ENCODE measurements at places on chromosomes 13 and 19.

GRCh38 chr13:26380930-26381329 lies 127.0 kb downstream of the CDK8 start:
- no peak for DNase-seq

DNA sequence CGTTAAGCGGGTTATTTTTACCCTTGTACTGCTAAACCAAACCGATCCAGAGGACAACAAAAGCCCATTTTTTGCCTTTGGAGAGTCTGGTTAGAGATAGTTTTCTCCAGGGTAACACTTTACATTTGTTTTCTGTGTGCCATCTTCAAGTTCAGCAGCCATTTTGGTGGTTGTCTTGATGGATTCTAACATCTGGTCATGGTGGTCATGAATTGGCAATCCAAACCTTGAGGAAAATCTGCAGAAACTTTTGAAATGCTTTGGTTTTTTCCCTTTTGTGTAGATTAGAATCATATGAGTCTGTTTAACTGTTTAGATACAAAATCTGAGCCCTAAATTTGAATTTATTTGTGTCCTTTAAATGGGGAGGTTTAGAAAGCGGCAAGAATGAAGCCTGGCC lies 16.6 kb downstream of the HNRNPM start:
- DNase-seq, result no peak

- no peak for DNase-seq
These were observed 12.9 kb upstream of the LYPD3 start for GRCh38 chr19:43478323-43478722.

DNA sequence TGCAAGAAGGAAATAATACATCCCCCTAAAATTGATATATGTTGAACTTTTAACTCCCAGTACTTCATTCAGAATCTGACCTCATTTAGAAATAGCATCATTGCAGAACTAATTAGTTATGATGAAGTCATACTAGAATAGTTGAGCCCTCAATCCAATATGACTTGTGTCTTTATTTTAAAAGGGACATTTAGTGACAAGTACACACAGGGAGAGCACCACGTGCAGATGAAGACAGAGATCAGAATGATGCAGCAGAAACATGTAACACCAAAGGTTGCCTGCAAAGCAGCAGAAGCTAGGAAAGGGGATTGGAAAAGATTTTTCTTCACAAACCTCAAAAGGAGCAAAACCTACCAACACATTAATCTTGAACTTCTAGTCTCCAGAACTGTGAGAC lies 2602.5 kb downstream of the PCDH9 start:
- DNase-seq, result no peak

DNA sequence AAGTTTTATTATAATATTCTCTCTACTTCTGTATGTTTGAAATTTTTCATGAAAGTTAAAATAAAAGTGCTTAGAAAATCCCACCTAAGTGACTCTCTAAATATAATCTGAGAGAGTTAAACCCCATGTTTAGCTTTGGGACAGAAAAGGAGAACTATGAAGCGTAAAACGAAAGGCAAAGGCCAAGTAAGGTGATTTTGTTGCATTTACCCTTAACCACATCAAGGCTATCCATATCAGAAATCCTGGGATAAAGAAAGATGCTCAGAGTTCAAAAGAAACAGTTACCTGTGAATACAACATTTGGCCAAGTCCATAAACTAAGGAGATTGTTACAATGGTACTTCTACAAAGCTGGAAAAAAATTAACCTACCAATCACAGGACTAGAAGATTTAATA lies 31.3 kb downstream of the UBL3 start:
- DNase-seq, result no peak

- peak; percentile 53 for DNase-seq
These were observed 30.0 kb upstream of the KBTBD7 start for GRCh38 chr13:41224113-41225110.

DNA sequence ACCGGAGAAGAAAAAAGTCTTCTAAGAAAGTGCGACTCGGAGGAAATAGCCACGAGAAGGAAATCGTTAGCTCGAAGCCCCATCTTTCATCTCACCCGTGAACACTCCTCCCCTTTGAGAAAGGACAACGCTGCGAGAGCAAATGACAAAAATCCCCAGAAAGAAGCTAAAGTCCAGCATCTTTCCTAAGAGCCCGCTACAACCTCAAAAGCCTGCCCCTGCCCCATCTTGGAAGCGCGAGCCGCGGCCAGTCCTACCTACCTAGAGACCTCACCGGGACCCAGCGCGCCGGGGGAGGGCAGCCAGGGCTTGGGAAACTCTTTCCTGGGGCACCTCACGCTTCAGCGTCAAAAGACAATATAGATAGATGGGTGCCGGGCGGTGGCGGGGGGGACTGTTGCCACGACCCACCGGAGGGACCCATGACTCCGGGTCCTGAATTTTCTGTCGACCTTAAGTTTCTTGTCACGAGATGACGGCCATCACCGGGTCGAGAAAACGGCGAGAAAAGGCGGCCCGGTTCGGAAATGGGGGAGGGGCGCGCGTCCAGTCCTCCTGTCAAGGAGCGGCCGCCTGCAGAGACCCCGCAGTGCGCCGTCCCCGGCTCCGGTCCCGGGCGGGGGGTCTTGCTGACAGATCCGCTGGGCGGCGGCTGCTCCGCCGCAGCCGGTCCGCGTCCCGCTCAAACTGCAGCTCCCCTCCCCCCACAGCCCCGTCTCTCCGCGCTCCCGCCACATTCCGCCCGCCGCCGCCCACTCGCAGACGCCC lies 65.9 kb downstream of the KCNRG start:
- DNase-seq, result no peak
